ENCODE measurements at places on chromosomes 1 and 21. TPM values are rescaled to one million over a fixed set of nuclear protein-coding genes. Genes with fewer than 3 reads are reported as not detected.

Gene CDA
- total RNA-seq, result 1.1 TPM

Gene NOS1AP
- 19.8 TPM for total RNA-seq

Gene NTRK1
- total RNA-seq, result 0.23 TPM

Gene SPRR1B
- not detected for total RNA-seq

Gene ITLN2
- 118 TPM for total RNA-seq

Gene FAM151A
- not detected for total RNA-seq

Gene ALDH9A1
- 123 TPM for total RNA-seq

Gene PCAT6
- 2.0 TPM for total RNA-seq

Gene FRRS1
- total RNA-seq, result 4.1 TPM

Gene HAO2
- not detected for total RNA-seq

Gene SPATA1
- total RNA-seq, result 1.2 TPM

Gene S100A8
- total RNA-seq, result not detected

Gene RIPPLY3
- total RNA-seq, result 86.4 TPM

Gene PRR9
- not detected for total RNA-seq

Gene RPE65
- total RNA-seq, result not detected

Gene GSTM1
- total RNA-seq, result not detected

Gene FAAH
- 2.7 TPM for total RNA-seq

Gene MEX3A
- 63.9 TPM for total RNA-seq

Gene ST6GALNAC5
- total RNA-seq, result 0.87 TPM

Gene DMRTB1
- not detected for total RNA-seq

Gene KCNK2
- not detected for total RNA-seq

Gene ARMH1
- 4.1 TPM for total RNA-seq

Gene RXFP4
- not detected for total RNA-seq

Gene RSPO1
- not detected for total RNA-seq

Gene PIK3C2B
- total RNA-seq, result 256 TPM

Gene ZNF281
- total RNA-seq, result 35.1 TPM

Gene EDARADD
- total RNA-seq, result 9.4 TPM

Gene HSD3B1
- not detected for total RNA-seq

Gene MSH4
- 0.44 TPM for total RNA-seq

Gene GJB3
- total RNA-seq, result 9.6 TPM

Gene OR2M3
- not detected for total RNA-seq

Gene TMCC2
- total RNA-seq, result 5.6 TPM

Gene C1orf116
- 0.08 TPM for total RNA-seq

Gene LAD1
- total RNA-seq, result 0.59 TPM

Gene MAP10
- 4.9 TPM for total RNA-seq

Gene CRB1
- not detected for total RNA-seq

Gene HPCA
- not detected for total RNA-seq

Gene S100A9
- 0.51 TPM for total RNA-seq

Gene SAMD11
- total RNA-seq, result not detected

Gene NECTIN4
- total RNA-seq, result 0.13 TPM

Gene ATG4C
- total RNA-seq, result 7.3 TPM

Gene ADORA3
- total RNA-seq, result 0.13 TPM

Gene LRRC3
- 9.1 TPM for total RNA-seq

Gene C1orf141
- not detected for total RNA-seq

Gene GRHL3
- 2.1 TPM for total RNA-seq

Gene BEND5
- 9.1 TPM for total RNA-seq

Gene PLEKHA6
- 3.7 TPM for total RNA-seq

Gene OR2T35
- total RNA-seq, result not detected

Gene MROH9
- not detected for total RNA-seq

Gene LCE1D
- total RNA-seq, result not detected

Gene AZIN2
- 1.4 TPM for total RNA-seq

Gene SKI
- 73.3 TPM for total RNA-seq

Gene ATP6V1G3
- not detected for total RNA-seq

Gene CENPF
- 20.8 TPM for total RNA-seq

Gene PLK3
- 17.2 TPM for total RNA-seq

Gene ARHGEF11
- 48.4 TPM for total RNA-seq

Gene YBEY
- total RNA-seq, result 7.0 TPM

Gene OR2L8
- total RNA-seq, result not detected
